Activated T-helper 17 cell treated with anti-CD3 and anti-CD28 coated beads, Interleukin-2, amount 50 U/mL, for 72 hours (primary cell): ENCODE measurements at places on chromosomes 16 and 17.
A peak's percentile ranks its signal among the peaks of the same experiment; 100 is the strongest.

DNA sequence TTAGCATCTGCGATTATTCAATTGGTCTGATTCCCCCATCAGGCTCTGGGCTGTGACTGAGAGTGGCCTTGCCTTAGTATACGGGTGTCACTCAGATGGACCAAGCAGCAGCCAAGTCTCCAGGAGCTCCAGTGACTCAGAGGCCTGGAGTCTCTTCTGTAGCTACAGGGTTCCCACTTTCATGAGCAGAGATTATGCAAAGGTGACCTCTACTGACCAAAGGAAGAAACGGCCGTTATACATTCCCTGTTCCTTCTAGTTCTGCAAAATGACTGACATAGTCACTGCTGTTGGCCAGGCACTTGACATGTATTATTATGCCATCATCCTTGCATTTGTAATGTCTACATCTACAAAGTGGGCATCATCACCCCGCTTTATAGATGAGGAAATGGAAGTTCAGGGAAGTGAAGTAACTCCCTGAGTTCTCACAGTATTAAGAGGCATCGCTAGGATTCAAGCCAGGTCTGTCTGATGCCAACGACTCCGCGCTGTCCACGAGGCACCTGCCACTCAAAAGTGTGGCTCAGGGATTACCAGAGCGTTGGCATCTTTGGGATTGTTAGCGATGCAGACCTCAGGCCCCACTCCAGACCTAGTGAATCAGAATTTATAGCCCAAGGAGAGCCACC, 23.3 kb downstream of the SLC38A7 start:
- ATAC-seq, result peak; percentile 81

DNA sequence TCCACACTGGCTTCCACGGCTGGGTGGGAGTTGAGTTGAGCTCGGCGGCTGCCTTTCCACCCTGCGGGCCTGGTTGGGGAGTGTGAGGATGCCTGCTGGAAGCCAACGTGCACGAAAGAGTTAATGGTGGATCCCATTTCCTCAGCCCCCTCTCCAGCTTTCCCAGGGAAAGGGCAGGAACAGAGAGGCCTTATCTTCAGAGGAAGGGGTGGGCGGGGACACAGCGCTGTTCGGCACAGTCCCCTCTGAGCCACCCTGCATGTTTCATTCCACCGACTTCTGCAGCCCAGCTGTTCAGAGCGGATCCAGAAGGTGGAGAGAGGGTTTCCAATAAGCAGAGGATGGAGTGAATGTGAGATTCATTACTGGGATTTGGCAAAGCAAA, 295.3 kb downstream of the SEC14L1 start:
- ATAC-seq, result no peak

DNA sequence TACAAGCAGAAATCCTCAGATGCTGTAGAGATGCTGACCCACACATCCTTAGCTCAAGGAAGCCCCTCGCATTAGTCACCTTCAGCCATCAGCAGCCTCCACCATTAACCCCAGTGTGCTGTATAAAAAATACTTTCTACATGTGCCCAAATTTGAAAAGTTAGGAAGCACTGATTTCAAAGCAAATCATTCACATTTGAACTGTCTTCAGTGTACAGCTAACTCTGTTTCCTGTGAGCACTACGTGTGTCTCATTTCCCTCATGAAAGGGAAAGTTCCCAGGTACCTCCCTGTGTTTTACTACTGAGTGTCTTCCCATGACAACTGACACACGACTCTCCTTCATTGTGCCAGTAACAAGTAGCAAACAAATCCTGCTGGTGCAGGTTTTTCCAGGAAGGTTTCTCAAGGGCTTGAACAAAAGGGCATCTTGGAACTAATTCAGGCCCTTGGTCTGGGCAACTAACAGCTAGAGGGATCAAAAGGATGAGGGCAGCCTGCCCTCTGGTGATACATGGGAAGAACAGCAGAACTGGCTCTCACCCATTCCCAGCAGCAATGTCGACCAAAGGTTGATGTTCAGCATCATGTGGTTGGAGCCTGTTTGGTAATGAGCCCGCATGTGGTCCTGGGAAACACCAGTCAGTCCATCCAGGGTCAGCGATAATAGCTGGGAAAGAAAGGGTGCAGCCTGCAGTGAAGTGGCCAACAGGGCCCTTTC, 4.0 kb downstream of the SLC35B1 start:
- no peak for ATAC-seq

DNA sequence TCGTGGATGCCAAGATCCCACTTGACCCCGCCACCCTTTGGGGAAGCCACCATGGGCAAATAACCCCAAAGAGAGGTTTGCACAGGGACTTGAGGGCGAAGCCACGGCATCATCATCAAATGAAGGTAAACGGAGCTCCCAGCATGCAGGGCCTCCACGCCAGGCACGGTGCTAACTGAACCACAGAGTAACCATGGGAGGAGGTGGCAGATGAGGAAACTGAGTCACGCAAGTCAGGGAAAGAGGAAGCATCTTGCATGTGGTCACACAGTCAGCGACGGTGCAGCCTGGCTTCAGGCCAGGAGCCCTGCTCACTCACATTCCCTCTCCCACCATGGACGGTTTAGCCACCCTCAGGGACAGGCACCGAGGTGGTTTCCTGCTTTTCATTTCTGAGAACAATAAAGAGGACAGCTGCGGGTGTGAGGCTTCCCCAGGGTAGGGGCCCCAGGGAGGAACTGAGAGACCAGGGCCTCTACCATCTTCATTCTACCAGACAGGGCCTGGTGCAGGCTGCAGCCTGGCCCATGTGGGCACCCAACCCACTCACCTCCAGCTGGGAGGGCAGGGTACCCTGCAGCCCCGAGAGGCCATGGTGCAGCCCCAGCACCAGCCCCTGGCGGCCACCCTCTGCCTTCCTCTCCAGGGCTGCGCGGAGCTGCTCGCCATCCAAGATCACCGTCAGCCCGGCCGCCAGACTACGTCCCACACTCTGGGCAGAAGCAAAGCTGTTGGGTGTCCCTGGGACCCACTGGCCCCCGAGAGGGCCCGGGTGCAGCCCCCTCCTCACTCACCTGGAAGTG, 78.3 kb downstream of the RMI2 start:
- no peak for ATAC-seq

DNA sequence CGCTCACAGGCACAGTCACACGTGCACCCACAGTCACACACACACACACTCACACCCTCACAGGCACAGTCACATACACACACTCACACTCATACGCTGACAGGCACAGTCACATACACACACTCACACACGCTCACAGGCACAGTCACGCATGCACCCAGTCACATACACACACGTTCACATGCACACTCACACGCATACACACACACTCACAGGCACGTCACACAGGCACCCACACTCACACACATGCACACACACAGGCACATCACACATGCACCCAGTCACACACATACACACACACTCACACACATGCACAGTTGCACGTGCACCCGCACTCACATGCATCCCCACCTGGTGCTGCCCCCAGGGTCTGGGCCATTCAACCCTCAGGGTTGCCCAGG, 46.1 kb upstream of the CBFA2T3 start:
- ATAC-seq, result no peak

GRCh38 chr17:78798695-78799559, 16.9 kb upstream of the CYTH1 start:
- ATAC-seq, result peak; percentile 75

DNA sequence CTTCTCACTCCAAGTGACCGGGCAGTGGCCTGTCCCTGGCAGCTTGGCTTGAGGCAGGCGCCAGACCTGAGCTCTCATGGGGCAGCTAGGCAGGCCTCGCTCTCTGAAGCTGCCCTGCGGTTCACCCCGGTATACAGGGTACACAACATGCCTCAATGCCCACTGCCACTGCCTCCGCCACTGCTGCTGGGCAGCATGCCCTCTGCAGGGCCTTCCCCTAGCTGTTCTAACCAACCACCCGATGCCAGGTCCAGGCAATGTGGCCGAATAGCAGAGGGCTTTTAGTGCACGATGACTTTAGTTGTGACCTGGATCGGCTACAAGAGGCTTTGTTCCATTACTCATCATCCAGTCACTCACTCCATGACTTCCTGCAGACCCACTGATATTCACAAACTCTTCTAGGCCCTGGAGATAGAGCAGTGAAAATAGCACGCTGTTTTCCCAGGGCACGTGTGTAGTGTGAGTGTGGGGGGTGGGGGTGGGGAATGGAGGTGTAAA, 19.7 kb downstream of the CDC42EP4 start:
- peak; percentile 13 for ATAC-seq

- ATAC-seq, result no peak
These were observed at the start of gene FADS6 for GRCh38 chr17:74892974-74893911. FADS6 (minus strand) TSS chr17:74893633; CDS start chr17:74893595, 38 bp downstream.

DNA sequence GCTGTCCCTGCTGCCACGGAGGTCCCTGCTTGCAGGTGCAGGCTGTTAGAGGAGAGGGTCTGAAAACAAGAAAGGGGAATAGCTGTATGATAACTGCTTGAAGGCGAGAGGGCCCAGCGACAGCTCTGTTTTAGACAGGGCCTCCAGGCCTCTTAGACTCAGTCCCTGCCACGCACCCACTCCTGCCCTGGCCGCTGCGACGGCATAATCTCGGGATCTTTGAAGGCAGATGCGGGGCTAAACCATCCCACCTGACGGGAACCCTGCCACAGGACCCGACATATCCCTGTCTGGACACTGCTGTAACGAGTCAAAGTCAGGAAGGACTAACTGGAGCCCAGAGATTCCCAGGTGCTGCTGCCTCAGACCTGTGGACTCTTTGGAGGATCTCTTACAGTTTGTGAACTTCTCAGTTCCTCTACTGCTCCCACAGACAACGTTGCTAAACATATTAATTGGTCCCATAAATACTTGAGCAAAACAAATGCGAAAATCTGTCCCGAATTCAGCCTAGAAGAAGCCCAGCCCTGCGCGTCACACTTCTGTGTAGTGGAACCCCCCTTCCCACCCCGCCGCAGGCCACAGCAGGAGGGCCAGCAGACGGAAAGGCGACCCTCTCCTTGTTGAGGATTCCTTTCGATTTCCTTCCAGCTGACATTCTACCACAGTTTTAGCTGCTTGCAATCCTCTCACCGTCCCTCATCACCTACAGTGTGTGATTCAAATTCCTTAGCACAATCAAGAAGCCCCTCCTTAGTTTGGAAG, 998 bp upstream of the TMEM11 start:
- ATAC-seq, result peak; percentile 1

DNA sequence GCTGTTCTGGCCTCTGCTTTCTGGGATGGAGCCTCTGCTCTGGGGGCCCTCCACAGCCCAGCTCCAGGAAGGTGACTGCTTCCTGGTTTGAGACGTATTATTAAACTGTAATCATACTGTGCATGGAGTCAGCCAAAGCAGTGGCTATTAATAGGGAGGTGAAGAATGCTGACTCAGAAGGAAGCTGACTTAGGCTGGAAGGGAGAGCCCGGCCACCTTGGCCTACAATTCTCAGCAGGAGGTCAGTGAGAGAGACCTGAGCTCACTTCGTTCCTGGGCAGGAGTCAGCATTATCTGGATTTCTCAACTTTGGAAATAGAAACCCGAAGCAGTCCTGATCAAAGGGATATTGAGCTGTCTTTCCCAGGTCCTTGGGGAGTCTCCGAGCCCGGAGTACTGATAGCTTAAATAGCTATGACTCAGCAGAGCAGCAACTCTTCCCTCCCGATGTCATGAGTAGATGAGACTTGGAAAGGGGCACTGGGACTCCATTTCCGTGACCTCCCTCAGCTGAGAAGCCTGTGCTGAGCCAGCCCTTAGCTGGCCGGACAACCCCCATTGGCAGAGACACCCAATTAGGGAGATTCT, 91.8 kb downstream of the YPEL2 start:
- ATAC-seq, result no peak

DNA sequence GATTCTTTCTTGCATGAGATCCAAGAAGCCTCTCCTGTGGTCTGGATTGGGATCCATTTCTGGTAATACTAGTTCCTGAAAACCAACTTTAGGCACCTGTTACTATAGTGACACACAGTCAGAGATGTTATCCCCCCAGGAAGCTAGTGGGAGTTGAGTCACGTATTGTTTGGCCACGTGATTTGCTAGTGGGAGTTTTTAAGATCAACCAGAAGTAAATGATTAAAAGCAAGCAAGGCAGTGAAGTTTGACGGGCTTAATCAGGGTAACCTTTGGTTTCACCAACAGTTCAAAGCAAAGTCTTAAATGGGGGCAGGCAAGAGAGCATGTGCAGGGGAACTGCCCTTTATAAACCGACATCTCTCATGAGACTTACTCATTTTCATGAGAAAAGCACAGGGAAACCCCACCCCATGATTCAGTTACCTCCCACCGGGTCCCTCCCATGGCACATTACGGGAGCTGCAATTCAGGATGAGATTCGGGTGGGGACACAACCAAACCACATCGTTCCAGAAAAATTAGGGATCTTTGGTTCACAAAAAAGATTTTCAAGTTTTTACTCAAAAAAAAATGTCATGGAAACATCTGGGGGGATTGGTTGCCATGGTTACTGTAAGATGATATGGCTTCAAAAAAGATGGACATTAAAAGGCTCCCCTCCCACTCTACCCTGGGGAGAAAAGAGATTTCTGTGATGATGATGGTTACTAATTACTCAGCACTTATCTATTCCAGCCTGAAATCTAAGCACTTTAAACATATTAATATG, 483.1 kb upstream of the ERCC4 start:
- ATAC-seq, result peak; percentile 28
